Tibial nerve (tissue), 4 donors: ENCODE measurements at places on chromosomes 16 and 17.

- no peak for DNase-seq
Measured at GRCh38 chr17:19308398-19308797, 54.1 kb downstream of the B9D1 start.

- DNase-seq: no peak
Measured at GRCh38 chr17:28194382-28194781, 124.6 kb upstream of the TMEM97 start.

DNA sequence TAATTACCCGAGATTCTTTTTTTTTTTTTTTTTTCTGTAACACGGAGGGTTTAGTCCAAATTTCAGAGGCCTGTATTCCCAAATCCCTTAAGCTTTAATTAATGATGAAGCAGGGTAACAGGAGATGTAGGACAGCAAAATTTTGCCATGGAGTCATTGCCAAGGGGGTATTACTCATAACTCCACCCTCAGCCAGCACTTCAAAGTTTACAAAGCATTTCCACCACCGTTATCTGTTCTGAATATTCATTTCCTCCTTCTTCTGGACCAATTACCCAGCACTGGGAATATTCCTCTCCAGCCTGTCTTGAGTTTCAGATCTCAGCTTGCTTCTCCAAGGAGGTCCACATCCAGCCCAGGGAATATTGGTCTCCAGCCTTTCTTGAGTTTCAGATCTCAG is 747.5 kb upstream of the EEF2KMT start:
- no peak for DNase-seq

DNA sequence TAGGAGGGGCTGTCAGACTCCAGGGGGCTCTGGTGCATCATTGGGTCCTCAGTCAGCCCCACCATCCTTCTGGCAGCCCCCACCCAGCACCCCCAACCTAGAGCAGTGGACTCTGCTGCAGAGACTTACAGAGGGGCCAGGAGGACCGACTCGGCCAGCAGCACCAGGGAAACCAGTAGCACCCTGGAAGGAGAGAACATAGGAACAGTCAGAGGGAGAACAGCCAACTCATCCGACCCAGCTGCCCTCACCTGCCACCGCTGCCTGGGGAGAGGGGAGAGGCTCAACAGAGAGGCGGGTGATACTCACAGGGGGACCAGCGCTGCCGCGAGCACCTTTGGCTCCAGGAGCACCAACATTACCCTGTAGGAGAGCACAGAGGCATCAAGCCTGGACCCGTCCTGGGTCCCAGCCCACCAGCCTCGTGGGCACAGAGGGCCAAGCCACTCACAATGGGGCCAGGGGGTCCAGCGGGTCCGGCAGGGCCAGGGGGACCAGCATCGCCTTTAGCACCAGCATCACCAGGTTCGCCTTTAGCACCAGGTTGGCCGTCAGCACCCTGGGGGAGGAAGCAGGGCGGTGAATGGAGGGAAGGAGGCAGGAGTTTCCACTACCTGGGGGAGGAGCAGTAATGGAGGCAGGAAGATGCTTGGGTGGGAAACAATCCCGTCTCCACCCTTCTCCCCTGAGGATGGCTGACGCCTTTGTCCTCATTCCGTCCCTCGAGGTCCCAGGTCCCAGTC is 11.7 kb downstream of the COL1A1 start:
- no peak for DNase-seq

DNA sequence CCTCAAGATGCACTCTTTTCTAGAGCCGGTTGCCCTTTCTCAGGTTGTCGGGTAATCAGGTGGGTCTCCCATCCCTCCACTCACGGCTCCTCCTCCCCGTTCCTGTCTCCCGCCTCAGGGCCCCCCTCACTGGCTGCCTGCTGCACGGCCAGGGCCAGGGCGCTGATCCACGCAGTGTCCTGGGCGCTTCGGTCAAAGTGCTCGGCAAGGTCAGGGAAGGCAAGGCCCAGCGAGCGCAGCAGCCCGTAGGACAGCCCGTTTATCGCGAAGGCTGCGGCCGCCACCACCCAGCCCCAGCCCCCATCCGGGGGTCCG is 753 bp downstream of the SLC16A11 start:
- no peak for DNase-seq
